ENCODE measurements at places on chromosomes 2 and 18.

GRCh38 chr2:47653036-47653435, 129.9 kb upstream of the MSH6 start:
- DNase-seq, result no peak

- DNase-seq, result no peak
Observed at GRCh38 chr2:67456428-67456827, 59.3 kb downstream of the ETAA1 start.

GRCh38 chr2:46942143-46942526, 26.5 kb upstream of the MCFD2 start:
- DNase-seq, result peak; percentile 41

DNA sequence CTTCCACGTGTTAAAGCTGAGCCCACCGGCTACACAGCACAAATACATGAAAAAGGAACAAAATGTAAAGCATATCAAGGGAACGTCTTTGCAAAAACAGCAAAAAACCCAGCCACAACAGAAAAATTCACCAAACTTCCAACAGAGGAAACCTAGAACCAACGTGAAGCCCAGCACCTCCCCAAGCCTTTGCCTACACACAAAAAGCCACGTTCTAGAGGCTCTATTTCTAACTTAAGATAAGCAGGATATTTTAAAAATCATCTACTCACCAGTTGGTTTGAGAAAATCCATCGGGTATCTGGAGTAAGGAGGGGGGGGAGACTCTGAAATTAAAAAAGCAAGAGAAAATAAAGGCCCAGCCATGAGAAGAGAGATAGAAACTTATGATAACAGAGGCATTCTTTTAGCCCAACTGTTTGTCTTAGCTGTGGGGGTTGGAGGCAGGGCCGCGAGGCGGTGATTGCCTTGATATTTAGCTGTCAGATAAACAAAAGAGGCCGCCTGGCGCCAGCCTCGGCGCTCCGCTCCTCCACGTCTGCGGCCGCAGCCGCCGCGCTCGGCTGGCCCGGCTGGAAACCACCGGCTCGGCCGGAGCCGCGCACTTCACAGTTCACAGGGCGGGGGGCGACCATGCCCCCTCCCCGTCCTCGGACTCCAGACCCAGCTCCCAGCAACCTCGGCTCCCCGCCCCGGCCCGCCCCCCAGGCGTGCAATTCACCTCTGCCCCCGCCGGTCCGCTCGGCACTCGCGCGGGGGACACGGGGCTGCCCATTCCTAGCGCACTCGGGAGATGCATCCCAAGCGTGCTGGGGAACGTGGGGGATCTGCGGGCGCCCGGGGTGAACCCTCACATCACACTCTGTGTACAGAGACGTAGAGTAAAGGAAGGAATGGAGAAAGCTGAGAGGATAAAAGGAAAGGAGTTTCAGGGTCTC, 2.4 kb downstream of the SMAD7 start:
- no peak for DNase-seq

DNA sequence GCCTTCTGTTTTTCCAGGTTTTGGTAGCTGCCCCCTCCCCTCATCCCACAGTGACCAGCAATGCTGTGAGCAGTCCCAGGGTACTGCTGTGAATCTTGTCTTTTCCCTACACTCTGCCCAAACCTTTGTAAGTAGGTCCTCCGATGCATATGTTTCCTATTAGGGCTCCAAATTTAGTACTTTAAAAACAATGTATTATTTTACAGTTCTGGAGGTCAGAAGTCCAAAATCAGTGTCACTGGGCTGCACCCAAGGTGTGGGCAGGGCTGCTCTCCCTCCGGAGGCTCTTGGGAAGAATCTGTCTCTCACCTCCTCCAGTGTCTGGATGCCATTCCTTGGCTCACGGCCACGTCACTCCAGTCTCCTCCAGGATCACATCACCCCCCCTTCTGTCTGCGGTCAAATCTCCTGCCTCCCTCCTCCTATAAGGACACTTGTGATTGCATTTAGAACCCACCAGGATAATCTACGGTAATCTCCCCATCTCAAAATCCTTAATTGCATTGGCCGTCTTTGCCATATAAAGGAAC, 208.5 kb downstream of the SH3BP4 start:
- no peak for DNase-seq

GRCh38 chr2:238955648-238956531, 108.0 kb downstream of the TWIST2 start:
- no peak for DNase-seq

- DNase-seq, result no peak
Observed at GRCh38 chr2:39175026-39175812, 54.4 kb upstream of the SOS1 start.
